K562 (cell line): ENCODE measurements at places on chromosomes 13 and 19.
A peak's percentile ranks its signal among the peaks of the same experiment; 100 is the strongest.

GRCh38 chr19:518598-519231 is 11.4 kb downstream of the TPGS1 start:
- DNase-seq = no peak

GRCh38 chr19:38617764-38618589 is at the start of gene MAP4K1:
TSS of gene MAP4K1 (minus strand) at chr19:38617953. CDS start at chr19:38617895, 58 bp downstream.
- no peak for DNase-seq

DNA sequence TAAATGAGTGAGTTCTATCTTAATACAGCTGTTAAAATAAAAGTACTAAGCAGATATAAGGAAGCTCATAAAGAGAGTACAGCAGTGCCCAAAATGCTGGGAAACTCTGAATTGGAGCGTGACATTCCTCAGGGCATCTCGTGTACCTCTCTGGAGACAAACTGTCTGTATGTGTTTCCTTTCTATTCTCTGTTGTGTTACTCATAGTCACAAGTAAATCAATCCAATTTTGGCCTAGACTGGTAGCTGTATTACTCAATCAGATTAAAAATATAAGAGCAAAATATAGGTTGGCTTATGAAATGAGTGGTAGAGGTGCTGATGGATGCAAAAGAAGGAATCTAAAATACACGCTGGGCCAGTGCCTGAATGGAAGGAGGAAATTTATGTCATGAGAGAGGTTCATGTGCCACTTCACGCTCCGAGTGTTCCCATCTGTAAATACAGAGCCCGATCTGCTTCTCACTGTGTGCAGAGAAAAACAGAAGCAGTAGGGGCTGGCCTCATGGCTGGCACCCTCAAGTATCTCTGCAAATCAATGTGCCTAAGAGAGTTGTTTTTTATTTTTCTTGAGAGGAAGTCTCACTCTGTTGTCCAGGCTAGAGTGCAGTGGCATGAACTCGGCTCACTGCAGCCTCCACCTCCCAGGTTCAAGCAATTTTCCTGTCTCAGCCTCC is 58.7 kb upstream of the RGCC start:
- DNase-seq = no peak

- no peak for DNase-seq
Measured at GRCh38 chr19:48685583-48685982, 10.2 kb upstream of the FUT2 start.

- DNase-seq = no peak
Measured at GRCh38 chr13:48155848-48156247, 60.9 kb upstream of the MED4 start.

GRCh38 chr19:35458731-35459391 is 10.8 kb downstream of the FFAR2 start:
- no peak for DNase-seq

DNA sequence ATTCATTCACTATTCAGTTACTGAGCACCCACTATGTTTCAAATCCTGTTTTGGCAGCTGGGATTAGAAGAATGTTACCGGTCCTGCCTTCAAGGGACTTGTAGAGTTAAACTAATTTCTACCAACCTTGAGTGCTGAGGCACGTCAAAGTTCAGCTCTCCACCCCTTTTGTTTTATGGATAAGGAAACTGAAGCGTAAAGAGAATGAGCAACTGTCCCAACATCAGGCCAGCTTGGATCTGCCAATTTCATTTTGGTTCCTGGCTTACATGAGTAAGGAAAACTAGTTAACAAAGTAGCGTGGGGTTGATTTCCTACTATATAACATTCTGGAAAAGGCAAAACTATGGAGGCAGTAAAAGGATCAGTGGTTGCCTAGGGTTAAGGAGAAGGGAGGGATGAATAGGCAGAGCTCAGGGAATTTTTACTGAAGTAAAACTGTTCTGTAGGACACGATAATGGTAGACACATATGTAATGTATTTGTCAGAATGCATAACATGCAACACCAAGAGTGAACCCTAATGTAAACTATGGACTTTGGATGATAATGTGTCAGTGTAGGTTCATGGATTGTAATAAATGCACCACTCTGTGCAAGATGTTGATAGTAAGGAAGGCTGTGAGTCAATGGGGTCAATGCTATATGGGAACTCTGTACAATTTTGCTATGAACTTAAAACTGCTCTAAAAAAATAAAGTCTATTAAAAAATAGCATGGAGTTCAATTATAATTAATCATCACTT is 19.9 kb upstream of the MTIF3 start:
- DNase-seq = no peak

DNA sequence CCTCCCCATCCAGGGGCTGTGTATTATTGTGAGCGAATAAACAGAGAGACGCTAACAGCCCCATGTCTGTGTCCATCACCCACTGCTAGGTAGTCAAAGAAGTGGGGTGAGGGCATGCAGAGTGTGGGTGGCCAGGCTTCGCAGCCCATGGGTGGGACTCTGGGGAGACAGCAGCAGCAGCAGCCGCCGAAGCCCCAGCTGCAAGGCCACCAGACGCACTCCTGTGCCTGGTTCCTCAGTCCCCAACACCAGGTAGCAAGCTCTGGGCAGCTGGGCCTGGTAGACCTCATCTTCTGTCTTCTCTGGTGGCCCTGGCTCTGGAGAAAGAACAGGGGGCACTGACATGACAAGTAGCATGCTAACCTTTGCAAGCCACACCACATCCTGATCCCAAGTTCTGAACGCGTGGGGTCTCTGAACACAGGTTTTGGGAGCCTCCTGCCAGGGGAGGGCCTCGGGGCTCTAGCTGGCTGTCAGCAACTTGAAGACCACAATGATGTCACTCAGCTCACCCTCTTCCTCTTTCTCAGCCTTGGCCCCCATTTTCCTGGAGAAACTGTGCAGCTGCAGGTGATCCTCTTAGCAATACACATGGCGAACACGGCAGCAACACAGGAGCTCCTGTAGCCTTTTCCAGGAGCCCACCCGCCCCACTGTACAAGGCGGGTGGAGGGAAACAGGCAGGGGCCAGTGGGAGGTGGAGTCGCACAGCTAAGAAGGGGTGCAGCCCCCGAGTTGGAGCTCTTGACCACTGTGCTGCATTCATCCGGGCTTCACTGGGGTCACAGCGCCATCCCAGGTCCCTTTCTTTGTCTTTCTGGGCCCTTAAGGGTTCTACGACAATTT is 5.8 kb downstream of the FUZ start:
- DNase-seq = no peak

- no peak for DNase-seq
Measured at GRCh38 chr13:99264051-99264450, 5.9 kb upstream of the GPR18 start.

DNA sequence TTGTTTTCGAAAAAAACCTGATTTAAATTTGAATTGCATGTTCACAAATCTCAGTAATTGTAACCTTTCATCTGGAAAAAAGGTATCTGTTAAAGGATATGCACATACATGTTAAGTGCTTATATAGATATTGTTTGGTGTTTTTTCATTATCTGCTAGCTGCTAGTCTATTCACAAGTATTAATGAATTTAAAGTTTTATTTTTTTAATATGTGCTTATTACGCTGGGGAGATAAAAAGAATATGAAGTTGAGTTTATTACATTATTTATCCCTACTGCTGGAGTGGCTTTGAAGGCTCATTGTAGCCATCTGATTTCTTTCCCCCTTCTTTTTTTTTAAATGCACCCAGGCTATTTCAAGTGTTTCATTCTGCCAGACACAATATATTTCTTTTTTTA is 3.9 kb upstream of the MAB21L1 start:
- no peak for DNase-seq

DNA sequence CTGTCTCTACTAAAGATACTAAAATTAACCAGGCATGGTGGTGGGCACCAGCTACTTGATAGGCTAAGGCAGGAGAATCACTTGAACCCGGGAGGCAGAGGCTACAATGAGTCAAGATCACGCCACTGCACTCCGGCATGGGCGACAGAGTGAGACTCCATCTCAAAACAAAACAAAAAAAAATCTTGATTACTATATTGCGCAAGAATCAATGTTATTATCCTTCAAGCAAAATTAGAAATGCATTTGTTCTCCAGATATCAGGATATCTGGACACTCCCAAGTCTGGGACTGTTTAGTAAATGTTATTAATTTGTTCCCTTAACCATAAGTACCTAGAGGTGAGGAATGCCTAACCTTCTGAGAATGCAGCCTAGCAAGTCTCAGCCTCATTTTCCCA is 992.2 kb upstream of the PCDH20 start:
- no peak for DNase-seq

DNA sequence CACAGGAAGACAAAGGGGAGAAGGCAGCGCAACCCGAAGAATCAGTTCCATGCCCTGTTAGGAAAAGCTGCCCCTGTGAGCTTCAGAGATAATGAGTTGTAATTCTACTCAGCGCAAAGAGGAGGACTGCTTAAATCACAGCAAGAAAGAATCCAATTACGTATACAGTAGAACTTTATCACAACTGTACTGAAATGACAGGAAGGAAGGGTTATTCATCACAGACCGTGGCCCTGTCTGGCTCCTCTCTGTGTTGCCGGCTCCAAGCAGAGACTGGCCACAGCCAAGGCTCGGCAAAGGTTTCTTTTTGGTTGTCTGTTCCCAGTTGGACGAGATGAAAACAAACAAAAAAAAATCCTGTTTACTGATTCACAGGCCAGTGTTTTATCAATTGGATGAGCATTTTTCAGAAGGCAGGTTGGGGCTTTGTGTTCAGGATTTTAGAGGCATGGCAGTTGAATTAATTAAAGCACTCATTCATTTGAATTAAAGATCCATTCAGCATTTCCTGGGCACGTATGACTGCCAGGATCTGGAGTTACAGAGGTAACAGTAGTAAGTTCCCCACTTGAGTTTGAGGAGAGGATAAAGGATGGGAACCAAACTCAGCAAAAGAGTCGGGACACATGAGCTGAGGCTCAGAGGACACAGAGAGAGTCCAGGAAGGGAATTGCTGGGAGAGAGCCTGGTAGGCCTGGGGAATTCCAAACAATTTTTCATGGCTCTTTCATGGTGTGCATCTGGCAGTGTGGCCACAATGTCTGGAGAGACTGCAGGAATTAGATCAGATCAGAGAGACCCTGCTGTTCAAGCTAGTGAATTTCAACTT is 341.0 kb downstream of the DNAJC15 start:
- no peak for DNase-seq

DNA sequence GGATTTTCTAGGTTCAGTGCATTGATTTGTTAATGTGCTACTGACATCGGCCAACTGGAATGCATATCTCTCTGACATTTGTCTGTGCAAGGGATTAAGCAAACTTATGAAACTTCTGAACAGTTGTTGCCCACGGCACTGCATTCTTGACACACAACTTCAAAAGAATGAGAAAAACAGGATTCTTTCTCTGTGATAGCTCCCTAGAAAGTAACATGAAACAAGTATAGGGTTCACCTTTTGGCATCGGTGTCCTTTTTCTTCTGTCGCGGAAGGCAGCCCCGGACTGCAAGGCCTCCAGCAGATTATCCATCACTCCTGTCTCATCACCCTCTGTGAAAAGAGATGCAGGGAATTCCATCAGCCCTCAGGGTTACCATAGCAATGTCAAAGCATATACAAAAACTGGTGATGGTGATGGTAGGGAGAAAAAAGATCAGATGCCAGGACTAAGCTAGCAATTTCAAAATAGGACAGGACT is 389.2 kb downstream of the DIAPH3 start:
- no peak for DNase-seq

DNA sequence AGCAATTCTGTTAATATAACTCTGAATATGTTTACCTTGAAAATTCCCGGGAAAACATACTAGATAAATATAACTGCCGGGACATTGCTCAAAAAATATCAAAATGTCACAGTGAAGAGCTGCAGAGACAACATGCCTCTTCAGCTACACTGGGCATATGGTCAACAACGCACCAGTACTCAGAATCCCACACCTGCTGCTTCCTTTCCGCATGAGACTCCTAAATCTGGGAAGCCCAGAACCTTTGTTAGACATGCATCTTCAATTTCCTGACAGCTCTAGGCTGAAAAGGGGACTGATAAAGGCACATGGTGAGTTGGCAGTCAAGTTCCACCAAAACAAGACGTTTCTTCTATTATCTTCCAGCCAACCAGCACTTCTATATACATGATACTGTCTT is 53.7 kb downstream of the USP12 start:
- no peak for DNase-seq

DNA sequence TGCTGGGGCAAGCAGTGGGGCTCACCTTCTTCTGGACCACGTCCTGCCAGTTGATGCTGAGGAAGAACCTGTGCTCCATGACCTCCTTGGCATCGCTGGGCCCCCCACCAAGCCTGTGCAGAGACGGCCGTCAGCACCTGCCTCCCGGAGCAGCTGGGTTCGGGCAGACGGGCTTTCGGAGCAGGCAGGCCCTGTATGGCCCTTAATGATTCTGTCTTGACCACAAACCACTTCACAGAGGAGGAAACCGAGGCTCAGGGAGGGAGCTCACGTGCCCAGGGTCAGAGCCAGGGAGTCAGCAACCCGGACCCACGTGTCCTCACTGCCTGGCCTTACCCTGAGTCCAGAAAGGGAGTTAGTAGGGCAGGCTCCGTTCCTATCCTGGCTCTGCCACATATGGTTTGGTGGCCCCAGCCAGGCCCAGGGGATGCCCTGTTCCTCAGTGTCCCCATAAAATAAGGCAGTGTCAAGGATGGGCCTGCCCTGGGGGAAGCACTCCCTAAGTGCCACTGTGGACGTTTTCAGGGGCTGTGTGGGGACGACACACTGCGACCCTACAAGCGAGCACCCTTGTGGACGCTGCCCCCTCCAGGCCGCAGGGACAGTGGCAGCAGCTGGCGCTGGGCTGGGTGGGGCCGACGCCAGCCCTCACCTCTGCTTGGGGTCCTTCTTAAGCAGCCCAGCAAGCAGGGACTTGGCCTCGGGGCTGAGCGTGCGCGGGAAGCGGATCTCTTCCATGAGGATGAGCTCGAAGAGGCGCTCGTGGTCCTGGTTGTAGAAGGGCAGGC is 8.9 kb upstream of the CCNP start:
- DNase-seq = peak; percentile 50

- peak; percentile 37 for DNase-seq
Measured at GRCh38 chr19:18290302-18291018, 9.0 kb upstream of the JUND start.

- peak; percentile 24 for DNase-seq
Measured at GRCh38 chr19:47228937-47229675, 1.9 kb downstream of the BBC3 start.

DNA sequence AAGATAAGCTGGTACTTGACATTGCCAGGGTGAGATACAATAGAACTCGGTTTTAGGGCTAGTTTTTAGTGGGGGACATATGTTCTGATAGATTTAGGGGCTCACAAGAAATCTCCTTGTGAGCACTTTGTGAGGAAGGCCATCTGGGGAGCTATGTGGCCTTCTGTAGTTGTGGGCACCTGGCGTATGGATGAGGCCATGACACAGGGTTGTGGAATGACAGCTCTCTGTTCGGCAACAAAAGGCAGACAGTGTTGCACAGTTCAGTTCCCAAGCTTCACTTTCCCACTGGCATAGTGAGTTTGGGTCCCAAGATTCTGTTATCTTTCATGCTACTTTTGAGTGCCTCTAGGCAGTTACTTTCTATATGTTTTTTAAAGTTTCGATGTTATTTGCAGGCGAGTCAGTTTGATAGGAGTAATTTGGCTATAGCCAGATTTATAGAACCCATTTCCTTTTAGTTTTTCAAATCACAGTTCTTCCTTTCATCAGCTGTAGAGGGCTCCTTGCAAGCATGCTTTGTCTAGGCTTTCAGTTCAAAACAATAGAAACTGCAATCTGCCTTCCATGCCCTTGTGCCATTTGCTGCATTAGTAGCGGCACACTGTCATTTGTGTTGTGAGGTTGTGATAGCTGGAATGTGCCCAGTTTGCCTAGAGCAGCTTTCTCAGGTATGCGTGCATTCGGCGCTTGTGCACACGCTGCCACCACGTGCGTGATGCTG is 70.6 kb upstream of the TEX29 start:
- DNase-seq = no peak
